ENCODE measurements at places on chromosomes 11 and 22. TPM values are rescaled to one million over a fixed set of nuclear protein-coding genes. Genes with fewer than 3 reads are reported as not detected.
A peak's percentile ranks its signal among the peaks of the same experiment; 100 is the strongest.

DNA sequence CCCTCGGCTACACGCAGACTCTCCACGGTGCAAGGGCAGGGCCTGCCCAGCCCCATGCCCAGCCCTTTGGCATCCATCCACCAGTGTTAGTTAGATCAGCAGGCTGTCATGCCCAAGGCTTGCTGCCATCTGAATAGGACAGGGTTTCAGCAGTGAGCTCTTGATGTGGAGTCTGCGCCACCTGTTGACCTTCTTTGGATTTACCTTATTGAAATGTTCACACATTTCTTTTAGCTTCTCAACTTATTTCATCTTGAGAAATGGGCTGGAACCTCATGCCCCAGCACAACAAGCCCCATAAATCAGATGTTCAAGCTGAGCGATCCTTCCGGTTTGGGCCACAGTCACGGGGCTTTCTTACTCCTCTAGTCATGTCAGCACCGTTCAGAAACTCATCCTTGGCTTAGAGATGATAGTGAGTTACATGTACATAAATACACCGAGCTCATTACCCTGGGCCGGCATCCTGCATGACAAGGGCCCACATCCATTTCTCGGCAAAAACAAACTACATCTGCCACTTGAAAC, 61.7 kb downstream of the PARVB start:
- DNase-seq: no peak

- no peak for DNase-seq
Measured at GRCh38 chr11:1573903-1574237, 1.8 kb upstream of the DUSP8 start.

GRCh38 chr11:102268083-102268984, 49.0 kb upstream of the BIRC3 start:
- DNase-seq: peak; percentile 27

GRCh38 chr11:128251140-128251539, 336.2 kb downstream of the ETS1 start:
- DNase-seq: no peak

DNA sequence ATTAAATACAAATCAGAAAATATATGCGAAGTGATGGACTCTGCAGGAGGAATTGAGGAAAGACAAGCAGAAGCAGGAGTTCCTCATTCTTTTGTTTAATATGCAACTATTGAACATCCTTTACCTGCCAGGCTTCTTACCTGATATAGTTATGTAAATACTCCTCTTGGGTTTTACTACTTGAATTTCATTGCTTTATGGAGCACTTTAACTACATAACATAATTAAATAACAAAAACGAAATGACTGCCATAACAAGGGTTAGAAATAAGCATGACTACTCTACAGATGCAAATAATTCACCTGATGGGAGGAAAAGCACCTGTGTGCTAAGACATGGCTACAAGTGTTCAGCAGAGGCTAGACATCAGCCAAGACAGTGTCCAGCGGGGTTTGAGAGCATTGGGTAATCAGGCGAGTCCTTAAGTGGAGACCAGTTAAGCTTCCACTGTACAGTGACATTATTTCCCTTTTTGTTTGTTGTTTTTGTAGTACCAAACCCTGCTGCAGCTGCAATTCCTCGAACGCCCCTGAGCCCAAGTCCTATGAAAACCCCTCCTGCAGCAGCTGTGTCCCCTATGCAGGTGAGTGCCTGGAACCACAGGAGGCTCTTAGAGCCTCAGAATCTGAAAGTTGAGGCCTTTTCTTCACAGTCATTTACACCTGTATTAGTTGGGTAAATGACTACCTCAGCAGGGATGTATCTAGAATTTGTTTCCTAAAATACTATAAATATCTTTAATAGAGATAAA, 67.4 kb downstream of the SPECC1L start:
- no peak for DNase-seq

DNA sequence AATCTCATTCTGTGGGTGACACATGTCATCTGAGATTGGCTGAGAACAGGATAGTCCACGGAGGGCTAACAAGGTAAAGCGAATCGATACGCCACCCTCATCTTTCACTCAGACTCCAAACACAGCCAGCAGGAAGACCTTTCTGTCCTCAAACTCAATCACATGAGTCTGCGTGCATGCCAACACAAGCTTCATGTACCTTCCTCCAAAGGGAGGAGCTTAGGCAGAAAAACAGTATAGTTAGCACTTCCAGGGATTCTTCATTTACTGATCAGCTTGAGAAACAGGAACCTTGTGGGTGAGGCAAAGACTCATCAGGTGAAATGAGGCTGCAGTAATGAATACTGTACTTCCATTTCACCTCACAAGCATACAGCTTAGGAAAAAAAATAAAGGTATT, 767.1 kb upstream of the API5 start:
- no peak for DNase-seq

GRCh38 chr11:47861728-47862127, 13.6 kb upstream of the NUP160 start:
- DNase-seq: no peak

- DNase-seq: no peak
Measured at GRCh38 chr11:113351480-113351879, 36.1 kb upstream of the ANKK1 start.

- no peak for DNase-seq
Measured at GRCh38 chr22:46036558-46037408, 59.8 kb upstream of the WNT7B start.

The KLHDC7B gene
- total RNA-seq: 0.05 TPM

The SCGB1C1 gene
- not detected for total RNA-seq

The COX8A gene
- total RNA-seq: 389 TPM

The GAL3ST1 gene
- total RNA-seq: 8.8 TPM

The VSIG2 gene
- not detected for total RNA-seq

All from neural crest cell (in vitro differentiated cells).